ENCODE measurements at places on chromosomes 1 and 21.

GRCh38 chr1:169161496-169162194 lies 55.2 kb downstream of the ATP1B1 start:
- DNase-seq = peak; percentile 29

DNA sequence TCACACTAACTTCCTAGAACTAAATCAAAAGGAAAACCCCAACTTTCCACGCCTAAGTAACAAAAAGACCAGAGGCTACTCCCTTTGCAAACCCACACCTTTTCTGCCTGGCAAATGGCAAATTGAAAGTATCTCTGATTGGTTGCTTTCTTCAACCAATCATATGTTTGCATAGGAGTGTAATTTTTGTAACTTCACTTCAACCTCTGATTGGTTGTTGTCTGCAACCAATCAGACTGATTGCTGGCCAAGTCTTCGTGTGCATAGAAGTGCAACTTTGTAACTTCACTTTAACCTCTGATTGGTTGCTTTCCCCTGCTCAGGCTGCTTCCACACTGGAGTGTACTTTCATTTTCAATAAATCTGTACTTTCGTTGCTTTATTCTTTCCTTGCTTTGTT lies 36.9 kb upstream of the PADI2 start:
- DNase-seq = peak; percentile 9

DNA sequence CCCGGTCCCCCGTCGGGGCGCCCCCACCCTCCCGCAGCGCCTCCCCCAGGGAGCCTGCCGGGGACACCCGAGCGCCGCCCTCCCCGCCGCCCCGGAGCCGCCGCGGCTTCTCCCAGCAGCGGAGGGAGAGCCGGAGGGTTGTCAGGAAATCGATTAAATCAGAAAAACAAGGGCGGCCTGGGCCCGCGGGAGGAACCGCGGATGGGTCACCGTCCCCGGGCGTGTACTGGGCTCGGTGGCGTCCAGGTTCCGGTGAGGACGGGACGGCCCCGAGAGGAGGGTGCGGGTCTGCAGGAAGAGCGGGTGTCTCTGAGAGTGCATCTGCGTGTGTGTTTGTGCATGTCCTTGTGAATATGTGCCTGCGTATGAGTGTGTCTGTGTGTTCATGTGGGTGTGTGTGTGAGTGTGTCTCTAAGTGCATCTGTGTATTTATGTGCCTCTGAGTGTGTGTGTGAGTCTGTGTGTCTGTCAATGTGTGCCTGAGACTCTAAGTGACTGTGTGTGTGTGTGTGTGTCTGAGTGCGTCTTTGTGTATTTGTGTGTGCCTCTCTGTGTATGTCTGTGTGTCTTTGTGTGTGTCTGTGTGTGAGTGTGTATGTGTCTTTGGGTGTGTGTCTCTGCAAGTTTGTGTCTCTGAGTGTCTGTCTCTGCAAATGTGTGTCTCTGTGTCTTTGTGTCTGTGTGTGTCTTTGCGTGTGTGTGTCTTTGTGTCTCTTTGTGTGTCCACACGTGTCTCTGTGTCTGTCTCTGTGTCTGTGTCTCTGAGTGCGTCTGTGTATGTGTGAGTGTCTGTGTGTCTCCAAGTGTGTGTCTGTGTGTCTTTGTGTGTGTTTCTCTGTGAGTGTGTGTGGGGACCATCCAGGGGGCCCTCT lies 1.1 kb downstream of the SPSB1 start:
- no peak for DNase-seq

- DNase-seq = peak; percentile 65
These were observed 32.1 kb upstream of the APOBEC4 start for GRCh38 chr1:183685112-183685713.

DNA sequence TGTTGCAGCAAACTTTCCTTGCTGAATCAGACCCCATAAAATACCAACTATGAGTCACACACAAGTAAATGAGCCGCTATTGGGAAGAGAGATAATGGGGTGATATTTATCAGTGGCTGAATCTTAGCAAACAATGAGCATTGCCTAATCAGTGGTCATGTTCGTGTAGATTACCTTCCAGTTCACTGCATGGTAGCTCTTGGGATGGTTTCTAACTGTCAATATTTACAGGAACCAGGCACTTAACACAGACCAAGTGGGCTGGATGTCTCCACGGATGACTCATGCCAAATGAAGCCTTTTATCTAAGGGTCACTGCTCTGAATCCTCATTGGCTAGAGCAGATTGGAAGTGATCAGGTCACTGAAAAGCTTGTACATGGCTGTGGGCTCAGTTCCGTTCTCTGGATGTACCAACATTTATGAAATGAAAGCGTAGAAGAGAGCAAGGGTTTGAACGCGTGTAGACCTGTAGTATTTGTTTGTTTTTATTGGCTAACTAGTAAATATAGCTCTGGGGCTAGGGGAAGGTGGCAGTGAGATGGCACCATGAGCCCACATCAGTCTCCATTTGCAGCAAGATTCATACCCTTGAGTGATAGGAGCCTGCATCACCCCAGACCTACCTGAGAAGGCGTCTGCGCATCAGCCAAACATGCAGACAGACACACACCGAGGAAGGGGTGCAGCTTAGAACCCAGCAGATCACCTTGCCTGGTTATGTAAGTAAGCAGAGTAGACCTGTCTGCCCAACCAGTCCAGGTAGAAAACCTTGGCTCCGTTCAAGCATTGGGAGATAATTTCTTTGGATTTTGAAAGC lies 153.3 kb downstream of the TOMM20 start:
- no peak for DNase-seq

DNA sequence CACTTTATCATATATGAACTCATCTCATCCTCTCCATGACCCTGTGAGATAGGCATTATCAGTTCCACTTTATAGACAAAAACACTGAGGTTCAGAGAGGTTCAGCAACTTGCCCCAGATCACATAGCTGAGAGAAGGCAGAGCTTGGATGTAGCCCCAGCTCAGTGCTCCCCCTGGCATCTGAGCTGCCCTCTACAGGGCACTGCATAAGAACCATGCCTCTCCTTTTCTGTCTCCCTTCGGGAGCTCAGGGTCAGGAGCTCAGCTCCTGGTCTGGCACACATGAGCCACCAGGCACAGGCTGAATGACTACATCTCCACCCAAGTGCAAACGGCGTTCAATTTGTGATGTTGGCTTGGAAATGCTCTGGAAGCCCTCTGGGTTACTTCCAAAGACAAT lies 16.9 kb downstream of the RAB7B start:
- no peak for DNase-seq

DNA sequence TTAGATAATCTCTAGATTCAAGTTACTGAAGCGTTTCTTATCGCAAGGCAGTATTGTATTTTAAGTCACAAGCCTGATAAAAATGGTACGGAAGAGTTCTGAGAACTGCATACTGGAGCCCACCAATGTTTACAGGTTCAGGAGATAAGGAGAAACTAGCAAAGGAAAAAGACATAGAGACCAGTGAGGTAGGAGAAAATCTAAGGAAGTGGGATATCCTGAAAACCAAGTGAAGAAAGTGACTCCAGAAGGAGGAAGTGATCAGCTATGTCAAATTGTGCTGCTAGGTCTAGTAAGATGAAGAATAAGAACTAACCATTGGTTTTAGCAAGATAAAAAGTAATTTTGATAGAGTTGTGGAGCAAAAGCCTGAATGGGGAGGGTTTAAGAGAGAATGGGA lies 31.0 kb upstream of the ACADM start:
- no peak for DNase-seq

Data from pons (tissue), 1 donor.